Inflammatory macrophage (primary cell): ENCODE measurements at places on chromosomes 1 and 21.

GRCh38 chr1:6358757-6359201 lies 34.8 kb downstream of the ACOT7 start:
- DNase-seq: peak; percentile 68

GRCh38 chr1:188089461-188089860 lies 1260.7 kb downstream of the PLA2G4A start:
- no peak for DNase-seq

- no peak for DNase-seq
These were observed 131.7 kb downstream of the HHIPL2 start for GRCh38 chr1:222416001-222416791.

- DNase-seq: no peak
These were observed 347.9 kb downstream of the ZP4 start for GRCh38 chr1:237542525-237543418.

- DNase-seq: no peak
These were observed 398.5 kb upstream of the ADAMTS5 start for GRCh38 chr21:27365394-27365793.
